Keratinocyte (primary cell): ENCODE measurements at places on chromosomes 16 and 17.

DNA sequence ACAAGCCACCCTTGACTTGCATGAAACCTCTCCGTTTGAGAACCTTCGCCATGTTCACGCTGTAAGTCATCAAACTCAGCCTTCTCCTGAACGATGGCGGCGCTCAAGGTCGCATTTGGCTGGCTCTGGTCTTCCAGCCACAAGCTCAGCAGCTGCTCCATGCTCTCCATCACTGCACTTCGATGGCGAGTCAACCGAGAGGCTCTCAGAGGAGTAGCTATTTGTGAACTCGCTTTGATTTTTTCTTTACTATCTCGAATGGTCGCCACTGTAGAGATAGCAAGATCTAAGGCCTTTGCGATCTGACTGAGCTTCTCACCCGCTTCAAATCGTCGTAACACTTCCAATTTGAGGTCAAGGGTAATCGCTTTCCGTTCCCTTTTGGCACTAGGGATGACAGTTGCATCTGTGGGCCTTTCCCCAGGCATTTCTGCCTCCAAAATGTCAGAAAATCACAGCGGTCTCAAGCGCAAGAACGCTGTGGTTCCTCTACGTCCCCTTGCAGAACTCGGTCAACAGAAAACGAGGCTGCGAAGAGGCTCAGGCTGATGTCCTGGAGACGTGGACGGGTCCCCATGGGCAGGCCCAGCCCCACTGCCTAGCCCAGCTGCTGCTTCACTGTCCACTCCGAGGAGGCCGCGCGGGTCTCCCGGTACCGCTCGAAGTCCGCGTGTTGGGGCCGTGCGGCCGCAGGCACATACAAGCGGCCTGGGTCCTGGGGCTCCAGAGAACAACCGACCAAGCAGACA is 23.1 kb downstream of the DEF8 start:
- DNase-seq, result no peak

DNA sequence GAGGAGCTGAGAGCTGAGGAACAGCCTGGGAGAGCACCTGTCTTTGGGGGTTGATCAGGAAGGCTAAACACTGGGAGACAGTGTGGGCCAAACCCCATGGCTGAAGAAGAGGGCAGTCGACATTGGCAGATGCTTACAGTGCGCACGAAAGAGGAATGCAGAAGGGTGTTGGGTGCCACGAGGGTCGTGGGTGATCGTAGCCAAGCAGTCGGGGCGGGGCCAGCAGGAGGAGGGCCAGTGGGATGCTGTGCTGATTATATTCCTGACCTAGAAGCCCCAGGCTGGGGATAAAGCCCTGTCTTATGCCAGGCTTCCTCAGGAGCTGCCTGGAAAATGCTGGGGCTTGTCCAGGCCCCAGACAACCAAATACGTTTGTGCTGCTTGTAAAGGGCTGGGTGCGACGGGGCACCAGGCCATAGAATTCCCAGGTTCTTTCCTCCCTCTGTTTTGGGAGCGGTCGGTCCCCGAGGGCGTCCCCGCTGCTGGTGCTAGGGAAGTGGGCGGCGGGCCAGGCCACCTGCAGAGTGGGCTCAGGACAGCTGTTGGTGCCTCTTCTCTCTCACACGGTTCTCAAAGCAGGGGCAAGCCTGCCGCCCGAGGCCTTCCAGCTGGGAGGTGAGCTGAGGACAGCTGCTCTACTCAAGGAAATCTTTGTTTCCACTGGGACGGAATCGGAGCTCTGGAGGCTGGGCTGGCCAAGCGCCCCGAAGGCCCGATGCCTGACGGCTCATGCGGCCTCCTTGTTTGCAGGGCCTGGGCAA is 10.0 kb downstream of the C1QTNF1 start:
- no peak for DNase-seq

DNA sequence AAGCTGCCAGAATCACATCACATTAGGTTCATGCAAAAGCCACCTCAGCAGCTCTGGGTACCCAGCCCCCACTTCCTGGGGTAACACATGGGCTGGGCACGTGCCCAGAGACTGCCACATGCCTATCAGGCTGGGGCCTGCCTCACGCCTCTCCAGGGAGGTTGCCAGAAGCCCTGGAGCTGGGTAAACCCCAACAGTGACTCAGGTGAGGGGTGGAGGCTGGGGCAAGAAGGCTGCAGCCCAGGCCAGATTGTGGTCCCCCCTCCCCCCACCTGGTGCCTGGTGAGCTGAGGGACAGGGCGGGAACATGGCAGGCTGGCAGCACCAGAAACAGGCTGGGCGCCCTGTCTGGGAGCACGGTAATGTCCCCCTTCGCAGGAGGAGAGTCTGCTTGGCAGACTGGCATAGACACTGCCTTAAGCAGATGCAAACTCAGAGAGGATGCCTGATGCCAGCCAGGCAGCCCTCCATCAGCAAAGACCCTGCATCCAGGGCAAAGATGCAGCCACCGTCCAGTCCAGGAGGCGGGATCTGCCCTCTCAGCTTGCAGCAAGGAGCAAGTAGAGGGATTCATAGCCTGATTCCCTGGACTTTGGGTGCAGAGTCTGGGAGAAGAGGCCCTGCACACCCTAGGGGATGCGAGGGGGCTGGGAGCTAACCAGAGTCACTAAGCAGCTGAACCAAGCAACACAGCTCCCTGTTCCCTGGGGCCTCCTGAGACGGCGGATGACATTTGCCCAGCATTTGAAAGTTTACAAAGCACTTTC is 28.8 kb downstream of the NGFR start:
- peak; percentile 97 for DNase-seq

DNA sequence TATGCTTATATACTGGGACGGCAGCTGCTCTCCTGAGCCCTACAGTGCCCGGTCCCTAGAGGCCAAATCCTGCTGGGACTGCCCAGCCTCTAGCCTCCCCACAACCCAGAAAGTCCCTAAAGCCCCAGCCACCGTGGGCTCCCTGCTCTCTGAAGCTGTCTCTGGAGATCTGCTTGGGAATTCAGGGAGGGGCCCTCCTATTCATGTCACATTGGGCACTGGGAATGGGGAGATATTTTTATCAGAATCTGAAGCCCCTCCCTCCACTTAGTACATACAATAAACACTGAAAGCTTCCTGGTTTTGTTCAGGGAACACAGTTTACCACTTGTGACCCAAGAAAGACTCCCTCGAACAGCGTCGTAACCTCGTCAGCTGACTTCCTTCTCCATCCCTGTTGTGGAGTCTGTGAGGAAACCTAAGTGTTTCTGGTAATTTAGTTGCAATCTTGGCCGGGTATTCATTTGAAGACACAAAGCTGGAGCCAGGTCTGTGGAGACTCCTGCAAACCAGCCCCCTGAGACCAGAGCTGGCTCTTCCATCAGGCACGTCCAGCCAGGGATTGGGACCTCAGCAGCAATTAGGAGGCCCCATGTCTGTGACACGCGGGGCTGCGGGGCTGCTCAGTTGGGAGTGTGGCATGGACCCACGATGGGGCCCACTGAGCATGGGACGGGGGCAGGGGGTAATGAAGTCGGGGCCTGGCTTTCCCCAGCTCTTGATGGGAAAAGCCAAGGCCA is 38.5 kb downstream of the PGS1 start:
- DNase-seq, result no peak

DNA sequence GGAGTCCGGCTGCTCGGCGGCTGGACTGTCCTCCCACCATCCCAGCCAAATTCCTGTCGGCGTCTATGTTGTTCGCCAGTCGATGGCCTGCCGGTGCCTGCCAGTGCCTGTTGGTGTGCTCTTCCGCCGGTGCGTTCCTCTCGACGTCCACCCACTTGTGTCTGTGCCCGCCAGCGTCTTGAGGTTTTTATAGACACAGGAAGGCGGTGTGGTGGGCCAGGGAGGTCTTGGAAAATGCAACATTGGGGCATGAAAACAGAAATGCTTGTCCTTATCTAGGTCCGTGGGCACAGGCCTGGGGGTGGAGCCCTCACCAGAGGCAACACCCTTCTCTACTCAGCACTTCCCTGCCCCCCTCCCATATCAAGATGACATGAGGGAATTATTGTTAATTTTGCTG is 167.8 kb downstream of the IRF8 start:
- no peak for DNase-seq

- no peak for DNase-seq
Measured at GRCh38 chr16:5046914-5047313, 13.2 kb upstream of the NAGPA start.

- no peak for DNase-seq
Measured at GRCh38 chr17:34411646-34412421, 48.8 kb upstream of the CCL1 start.

DNA sequence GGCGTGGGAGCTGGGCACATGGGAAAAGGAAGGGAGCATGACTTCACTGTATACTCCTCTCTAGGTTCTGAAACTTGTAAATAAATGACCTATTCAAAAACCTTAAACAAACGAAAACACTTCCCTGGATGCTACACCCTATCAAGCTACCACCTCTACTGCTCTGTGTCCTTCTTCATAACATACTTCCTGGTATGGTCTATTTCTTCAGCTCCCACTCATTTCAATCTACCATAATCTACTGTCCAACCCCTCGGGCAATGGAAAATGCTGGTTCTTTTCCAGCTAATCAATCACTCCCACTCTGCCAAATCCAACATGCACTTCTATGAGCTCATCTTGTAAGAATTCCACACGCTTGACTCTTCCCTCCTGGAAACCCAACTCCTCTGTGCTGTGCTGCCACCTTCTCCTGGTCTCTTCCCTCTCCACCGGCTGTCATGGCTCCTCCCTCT is 42.4 kb downstream of the AMFR start:
- peak; percentile 77 for DNase-seq

DNA sequence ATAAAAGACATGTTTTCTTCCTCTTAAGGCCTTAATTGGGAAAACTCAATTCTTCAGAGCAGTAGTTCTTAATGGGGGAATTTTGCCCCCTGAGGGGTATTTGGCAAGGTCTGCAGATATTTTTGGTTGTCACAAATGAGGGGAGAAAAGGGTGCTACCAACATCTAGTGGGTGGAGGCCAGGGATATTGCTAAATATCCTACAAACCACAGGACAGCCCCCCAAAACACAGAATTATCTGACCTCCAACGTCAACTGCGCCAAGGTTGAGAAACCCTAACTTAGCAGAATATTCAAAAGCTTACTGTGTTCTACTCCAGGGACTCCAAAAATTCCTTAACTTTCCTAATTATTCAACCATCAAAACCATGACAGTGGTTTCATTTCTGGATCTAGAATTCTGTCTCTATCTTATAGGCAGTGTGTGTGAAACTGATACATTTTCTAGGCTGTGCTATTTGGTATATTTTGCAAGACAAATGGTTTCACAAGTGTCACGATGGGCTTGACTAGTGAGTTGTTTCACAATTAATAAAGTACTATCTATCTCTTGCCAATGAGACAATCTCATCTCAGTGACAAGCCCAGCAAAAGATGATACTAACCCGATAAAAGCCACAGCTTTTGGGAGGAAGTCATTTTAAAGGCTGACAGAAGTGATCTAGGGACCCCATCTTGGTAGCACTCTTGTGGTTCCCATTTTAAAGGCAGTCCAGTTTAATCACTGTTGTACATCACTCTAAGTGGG is 14.7 kb downstream of the TXNDC11 start:
- DNase-seq, result no peak

- no peak for DNase-seq
Measured at GRCh38 chr16:56812884-56813283, 52.1 kb upstream of the SLC12A3 start.

DNA sequence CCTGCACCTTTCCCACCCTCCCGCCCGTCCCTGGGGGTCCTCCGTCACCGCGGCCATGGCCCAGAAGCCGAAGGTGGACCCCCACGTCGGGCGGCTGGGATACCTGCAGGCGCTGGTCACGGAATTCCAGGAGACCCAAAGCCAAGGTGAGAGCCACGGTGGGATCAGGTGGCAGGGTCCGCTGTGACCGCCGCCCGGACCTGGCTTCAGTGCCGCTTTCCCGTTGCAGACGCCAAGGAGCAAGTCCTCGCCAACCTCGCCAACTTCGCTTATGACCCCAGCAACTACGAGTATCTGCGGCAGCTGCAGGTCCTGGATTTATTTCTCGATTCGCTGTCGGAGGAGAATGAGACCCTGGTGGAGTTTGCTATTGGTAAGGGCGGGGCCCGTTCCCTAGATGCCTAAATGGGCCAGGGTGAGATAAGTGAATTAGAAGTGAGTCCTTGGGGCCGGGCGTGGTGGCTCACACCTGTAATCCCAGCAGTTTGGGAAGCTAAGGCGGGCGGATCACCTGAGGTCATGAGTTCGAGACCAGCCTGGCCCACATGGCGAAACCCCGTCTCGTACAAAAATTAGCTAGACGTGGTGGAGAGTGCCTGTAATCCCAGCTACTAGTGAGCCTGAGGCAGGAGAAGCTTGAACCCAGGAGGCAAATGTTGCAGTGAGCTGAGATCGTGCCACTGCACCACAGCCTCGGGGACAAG is 617 bp downstream of the ARMC7 start:
- no peak for DNase-seq

DNA sequence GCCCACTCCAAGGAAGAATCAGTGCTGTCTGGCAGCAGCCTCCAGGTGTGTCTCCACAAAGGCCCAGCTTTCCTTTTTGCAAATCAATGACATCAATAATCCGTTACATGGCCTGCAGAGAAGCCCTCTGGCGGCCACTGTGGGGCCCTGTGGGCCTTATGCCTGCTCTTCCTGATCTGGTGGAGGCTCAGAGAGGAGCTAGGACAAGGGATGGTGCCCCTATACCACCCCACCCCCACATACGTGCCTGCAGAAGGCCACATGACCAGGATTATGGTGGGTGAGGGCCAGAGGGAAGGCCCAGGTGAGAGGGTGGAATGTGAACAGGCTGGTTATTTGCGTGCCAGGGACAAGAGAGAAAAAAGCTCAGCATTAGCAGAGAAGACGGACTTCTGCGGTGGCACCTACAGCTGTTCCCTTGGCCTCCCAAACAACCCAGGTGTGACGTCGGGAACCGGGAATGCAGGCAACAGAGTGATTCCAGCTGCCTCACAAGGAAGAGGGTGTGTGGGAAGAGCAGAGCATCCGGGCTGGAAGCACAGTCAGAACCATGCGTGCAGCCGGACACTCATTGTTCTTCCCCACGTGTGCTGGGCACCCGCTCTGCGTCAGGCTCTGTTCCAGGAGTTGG is 22.5 kb downstream of the EIF4A3 start:
- DNase-seq, result no peak

- DNase-seq, result no peak
Measured at GRCh38 chr16:56632156-56632847, at the start of gene MT1M. Gene MT1M, plus strand, starts transcription at chr16:56632659. Its CDS starts 73 bp downstream, at chr16:56632732.

DNA sequence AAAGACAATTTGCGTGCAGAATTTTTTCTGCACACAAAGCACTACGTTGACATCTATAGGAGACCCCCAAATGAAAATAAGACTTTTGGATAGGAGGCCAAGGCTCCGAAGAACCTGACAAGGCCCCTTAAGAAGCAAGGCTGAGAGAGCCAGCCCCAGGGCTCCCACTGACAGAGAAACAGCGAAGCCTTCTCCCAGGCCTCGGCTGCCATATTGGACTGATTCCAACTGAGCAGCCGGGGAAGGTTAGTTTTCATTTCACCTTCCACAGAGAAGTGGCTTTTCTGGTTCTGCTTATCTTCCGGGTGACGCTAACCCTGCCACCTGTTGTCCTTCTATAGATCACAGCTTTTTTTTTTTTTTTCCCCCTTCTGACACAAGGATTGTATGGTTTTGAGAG is 356.7 kb downstream of the SOX9 start:
- no peak for DNase-seq

DNA sequence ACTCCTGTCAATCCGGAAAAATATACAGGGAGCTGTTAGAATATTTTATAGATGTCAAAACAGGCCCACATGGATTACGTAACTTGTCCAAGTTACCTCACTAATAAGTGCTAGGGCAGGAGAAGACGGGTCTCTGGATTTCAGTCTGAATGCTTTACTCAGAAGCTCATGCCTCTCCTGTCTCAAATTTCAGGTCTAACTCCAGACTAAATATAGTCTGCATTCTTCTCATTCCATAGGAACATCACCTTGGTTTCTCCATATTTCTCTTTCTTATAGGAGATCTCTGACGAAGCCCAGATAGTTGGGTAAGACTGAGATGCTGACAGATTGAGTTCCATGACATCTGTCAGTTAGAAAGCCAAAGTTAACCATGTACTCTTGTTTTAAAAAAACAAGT is 174.2 kb downstream of the STX8 start:
- DNase-seq, result peak; percentile 40
